ENCODE measurements at places on chromosomes 5 and 9. TPM values are rescaled to one million over a fixed set of nuclear protein-coding genes. Genes with fewer than 3 reads are reported as not detected.

Gene CCDC192
- total RNA-seq: not detected

Gene TMEM215
- total RNA-seq: 0.33 TPM

- H3K36me3 ChIP-seq: peaks cover 9% of the 10 kb centered on the region
- H3K27me3 ChIP-seq: no peaks in the 10 kb centered on the region
- no peak overlapping the region for H3K4me3 ChIP-seq
- H3K4me1 ChIP-seq: no peaks in the 10 kb centered on the region
- DNase-seq: no peak
- no peak overlapping the region for H3K27ac ChIP-seq
Observed at GRCh38 chr9:131167146-131167692, 41.8 kb downstream of the NUP214 start.

DNA sequence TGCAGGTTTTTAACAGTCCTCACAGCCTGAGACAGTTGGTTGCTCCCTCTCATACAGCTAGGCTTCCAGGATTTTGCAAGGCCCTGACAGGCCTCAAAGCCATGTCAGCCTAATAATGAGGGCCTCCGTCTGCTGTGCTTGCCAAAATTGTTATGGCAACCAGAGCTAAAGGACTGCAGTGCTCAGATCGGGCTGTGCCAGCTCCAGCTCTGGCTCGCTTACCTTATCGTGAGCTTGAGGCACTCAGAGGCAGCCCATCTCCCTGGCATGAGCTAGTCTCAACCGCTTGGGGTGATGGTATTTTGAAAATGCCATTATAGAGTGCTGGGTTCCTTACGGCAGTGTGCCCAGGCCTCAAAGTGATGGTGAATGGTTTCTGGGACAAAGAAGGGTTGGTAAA lies 8.4 kb downstream of the MTAP start:
- no peak for DNase-seq
- no peak overlapping the region for H3K4me3 ChIP-seq
- H3K36me3 ChIP-seq: peaks cover 76% of the 10 kb centered on the region
- H3K27me3 ChIP-seq: no peaks in the 10 kb centered on the region
- H3K4me1 ChIP-seq: no peaks in the 10 kb centered on the region

Measured in H9 (cell line).